ENCODE measurements at places on chromosomes 3 and 15.

DNA sequence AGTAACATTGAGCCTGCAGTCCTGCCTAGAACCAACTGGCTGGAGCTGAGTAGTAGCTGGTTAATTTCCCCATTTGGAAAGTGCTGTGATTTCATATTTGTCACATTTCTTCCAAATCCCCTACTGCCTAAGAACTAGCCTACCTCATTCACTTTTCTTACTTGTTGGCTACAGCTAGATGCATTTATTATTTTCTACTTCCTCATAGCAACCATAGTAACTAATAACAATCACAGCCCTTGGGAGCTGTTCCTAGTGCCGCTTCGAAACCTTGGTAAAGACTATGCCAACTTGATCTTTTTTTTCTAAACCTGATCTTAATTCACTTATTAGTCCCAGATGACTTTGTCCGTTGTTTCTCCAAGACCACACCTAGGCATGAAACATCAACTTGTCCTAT is 240.3 kb downstream of the FGF12 start:
- DNase-seq: no peak

- DNase-seq: no peak
Measured at GRCh38 chr3:189903562-189904250, 217.0 kb downstream of the P3H2 start.

DNA sequence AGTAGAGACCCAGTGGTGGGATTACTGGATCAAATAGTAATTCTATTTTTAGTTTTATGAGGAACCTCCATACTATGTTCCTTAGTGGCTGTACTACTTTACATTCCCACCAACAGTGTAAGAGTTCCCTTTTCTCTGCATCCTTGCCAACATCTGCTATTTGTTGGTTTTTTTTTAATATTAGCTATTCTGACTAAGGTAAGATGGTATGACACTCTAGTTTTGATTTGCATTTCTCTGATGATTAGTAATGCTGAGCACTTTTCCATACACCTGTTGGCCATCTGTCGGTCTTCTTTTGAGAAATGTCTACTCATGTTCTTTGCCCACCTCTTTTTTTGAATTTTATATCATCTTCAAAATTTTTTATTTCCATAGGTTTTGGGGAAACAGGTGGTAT is 34.2 kb upstream of the RAP2B start:
- no peak for DNase-seq

DNA sequence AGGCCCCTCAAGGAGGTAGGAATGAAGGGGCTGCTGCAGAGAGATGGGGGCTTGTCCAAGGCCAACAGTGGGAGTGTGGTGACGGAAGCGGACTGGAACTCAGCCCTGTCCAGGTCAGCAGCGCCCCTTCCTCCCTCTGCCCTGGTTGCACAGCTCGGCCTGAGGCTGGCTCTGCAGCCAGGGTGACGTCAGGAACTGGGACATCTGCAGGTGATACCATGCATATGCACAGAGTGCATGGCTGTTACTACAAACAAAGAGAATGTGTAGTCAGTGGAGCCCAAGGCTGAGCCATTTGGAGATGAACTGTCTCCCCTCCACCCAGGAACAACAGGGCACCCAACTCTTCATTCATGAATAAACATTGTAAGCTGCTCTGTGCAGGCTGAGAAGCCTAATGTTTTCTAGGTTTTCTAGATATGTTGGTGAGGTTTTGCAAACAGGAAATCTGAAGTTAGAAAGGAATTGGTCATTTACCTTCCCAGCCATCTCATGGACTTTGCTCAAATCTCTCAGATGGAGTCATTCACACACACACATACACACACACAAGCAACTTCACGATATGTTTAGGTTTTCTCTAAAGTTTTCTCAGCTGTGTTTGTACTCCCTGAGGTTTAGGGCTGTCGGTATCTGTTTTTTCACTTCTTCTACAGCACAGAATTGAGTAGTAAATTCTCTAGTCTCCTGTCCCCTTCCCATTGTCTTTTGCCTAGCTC is 117.2 kb downstream of the TLE3 start:
- no peak for DNase-seq

DNA sequence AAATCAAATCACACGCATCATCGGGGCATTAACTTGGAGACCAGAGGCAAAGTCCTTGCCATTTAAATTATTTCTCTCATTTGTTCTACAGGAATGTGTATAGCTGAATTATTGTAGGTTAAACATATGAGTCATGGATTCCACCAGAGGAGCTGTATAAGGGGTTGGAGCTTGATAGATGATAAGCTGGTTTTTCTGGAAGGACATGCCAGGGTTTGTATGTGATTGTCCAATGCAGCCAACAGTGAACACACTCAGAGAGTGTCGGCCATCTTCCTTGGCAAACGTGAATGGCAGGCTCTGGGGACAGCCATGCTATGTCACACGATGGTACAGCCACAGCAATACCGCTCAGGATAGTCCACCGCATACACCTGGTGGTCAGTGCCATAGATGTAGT is 25.1 kb downstream of the SSUH2 start:
- DNase-seq: no peak

DNA sequence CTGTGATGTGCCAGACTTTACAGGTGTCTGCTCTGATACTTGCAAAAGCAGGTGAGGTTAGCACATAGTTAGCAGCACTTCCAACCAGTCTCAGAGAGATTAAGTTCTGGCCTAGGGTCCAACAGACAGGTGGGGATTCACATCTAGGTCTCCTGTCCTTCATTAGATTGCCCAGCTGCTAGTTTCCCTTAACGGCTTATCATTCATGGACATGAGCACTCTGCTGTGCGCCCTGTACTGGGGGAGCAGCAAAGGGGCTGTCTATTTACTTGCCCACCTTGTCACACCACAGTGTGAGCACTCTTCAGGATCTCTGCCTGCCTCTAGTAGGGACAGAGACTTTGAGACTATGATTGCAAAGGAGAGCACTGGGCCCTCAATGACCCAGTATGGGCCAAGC is 8.7 kb downstream of the SPSB4 start:
- DNase-seq: no peak

GRCh38 chr15:46941241-46941640 is 776.1 kb upstream of the SEMA6D start:
- no peak for DNase-seq

DNA sequence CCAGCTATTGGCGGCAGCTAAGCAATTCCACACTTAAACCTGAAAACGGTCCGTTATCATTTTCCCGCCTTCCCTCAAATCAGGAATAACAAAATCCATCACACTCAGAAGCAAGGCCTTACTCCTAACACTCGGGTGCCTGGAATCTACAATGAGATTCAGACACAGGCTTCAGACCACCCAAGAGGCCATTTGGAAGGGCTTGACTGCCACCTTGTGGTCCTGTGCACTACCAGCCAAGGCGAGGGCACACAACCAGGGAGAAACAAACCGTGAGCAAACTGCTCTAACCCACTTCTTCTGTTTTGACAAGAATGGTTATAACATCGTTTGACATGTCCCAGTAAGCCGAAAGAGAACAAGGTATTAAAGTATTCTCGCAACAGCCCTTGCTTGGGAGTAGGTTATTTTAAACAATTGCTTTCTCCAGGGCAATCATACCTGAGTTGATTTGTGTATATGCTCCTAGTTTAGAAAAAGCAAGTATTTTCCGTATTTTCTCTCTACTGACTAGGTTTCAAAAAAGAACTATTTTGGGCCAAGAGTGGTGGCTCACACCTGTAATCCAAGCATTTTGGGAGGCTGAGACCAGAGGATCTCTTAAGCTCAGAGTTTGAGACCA is 40.1 kb upstream of the TAFA4 start:
- peak; percentile 19 for DNase-seq

DNA sequence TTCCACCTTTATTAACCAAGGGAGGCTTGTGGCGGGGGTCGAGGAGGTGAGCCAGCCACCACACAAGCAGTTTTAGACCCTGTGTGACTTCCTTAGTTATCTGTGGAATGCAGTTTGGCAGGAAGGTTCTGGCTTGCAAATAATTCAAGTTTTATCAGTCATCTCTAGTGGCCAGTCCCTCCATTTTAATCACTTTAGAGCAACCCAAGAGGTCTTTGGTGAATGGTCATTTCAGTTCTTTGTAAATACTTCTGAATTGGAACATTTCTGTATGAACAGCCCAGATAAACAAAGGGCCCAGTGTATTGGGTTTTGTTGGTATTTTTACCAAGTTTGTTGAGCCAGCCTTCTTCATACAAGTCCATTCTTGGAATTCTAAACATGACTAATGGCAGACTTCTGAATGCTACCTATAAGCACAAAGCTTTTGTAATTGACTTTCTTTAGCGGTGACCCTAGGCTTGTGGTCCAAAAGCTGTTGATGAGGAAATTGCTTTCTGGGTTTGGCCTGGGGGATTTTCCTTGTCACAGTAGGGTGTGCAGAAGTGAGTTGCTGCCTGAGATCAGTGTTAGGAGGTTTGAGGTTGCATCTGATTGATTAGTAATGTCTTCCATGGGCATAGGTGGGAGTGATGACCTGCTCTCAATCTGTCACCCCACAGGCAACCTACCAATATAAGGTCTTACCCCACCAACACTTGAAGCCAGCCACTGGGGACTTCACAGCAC is 193.3 kb upstream of the TOPAZ1 start:
- DNase-seq: no peak

- DNase-seq: no peak
Measured at GRCh38 chr15:28132524-28133275, 33.6 kb upstream of the OCA2 start.

- DNase-seq: no peak
Measured at GRCh38 chr15:77984446-77984861, 93.1 kb downstream of the TBC1D2B start.

DNA sequence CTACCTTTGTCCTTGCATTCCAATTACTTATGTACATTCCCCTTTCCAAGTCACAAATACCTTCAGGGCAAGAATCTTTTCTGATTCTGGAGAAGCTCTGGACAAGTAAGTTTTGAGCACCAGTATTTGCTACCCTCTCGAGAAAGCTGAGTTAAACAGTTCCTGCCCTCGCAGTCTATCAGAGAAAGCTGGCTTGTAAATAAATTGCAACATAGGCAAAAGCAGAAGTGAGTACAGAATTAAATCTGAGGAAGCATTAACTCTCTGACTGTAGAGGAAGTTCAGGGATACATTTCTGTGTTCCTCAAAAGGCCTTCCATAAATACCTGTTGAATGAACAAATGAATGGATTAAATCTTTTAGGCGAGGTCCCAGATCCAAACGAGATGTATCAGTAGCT is 1.2 kb downstream of the OSBPL11 start:
- DNase-seq: no peak

GRCh38 chr3:56887402-56888025 is 85.8 kb upstream of the ARHGEF3 start:
- DNase-seq: no peak

- DNase-seq: no peak
Measured at GRCh38 chr3:48404440-48405342, 25.2 kb downstream of the PLXNB1 start.

DNA sequence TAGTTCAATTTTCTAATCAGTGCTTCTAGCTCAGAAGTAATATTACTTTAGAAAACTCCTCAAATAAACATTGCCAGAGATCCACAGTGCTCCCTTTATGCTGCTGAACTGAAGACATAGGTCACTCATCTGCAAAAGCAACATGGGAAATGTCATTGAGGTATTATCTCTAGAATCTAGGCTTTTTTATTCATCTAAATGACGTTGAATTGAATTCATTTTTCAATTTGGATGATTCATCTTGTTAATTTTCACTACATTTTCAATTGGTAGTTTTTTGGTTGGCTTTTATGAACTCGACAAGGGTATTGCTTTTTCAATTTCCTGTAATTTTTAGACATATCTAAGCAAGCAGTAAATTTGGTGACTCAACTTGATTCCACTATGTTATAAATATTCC is 275.4 kb downstream of the NFKBIZ start:
- DNase-seq: no peak

- no peak for DNase-seq
Measured at GRCh38 chr15:31330111-31330785, 3.6 kb downstream of the KLF13 start.

DNA sequence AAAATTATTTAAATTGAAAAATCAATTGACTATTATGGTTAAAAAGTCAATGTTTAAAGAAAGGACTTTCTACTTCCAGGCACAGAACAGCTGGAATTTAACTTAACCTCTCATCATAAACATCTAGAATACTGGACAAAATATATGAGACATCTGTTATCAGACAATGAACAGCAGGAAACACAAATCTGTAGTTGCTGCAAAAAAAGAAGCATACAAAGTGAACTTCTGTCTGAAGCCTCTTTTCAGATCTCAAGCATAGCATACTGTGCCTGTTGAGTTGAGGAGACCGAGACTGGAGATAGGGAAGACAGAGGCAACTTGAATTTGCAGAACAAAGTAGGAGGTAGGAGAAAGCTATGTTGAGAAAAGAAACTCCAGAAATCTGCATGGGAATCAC is 140.0 kb upstream of the CBLB start:
- no peak for DNase-seq

- no peak for DNase-seq
Measured at GRCh38 chr3:158790901-158791589, 10.8 kb upstream of the MFSD1 start.

- no peak for DNase-seq
Measured at GRCh38 chr3:105830836-105831235, 38.0 kb downstream of the CBLB start.

- no peak for DNase-seq
Measured at GRCh38 chr15:93029836-93030429, 59.1 kb downstream of the RGMA start.

GRCh38 chr3:45679805-45680204 is 9.4 kb upstream of the SACM1L start:
- DNase-seq: no peak

Measured in stimulated activated CD8-positive, alpha-beta memory T cell treated with anti-CD3 and anti-CD28 coated beads, Interleukin-7, amount 100 ng/mL, for 48 hours (primary cell).